Hepatic stellate cell (primary cell): ENCODE measurements at places on chromosomes 6 and 20.

DNA sequence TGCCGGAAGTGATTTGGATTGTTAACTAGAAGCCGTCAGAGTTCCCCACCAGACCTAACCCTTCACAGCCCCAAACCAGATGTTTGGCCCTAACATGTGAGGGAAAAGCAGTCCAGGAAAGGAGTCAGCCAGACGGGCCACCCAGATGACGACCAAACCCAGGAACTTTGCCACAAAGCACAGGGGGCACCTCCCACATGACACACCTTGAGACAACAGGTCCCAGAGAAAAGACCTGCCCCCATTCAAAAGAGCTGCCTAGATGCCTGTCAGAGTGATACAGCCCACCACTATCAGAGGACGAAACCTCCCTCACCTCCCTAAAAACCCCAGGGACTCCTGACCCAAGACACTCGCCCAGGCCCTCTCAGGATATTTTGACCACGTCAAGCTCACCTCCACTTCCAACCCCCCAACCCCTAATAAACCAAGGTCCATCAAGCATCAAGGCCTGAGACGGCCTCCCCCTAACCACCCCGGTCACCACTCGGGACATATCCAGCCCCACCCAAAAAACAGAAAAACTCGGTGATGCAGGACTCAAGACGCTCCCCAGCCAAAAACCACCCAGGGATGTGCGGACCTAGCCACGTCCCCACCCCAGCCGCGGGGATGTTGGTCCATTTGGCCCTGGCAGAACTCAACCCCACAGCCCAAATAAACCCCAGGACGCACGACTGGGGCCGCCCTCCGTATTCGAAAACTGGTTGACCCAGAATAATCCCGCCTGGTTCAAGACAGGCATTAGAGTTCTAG lies 662 bp downstream of the ZNF343 start:
- peak; percentile 38 for DNase-seq

- no peak for DNase-seq
Measured at GRCh38 chr6:32847004-32847403, 3.2 kb upstream of the PSMB8 start.

DNA sequence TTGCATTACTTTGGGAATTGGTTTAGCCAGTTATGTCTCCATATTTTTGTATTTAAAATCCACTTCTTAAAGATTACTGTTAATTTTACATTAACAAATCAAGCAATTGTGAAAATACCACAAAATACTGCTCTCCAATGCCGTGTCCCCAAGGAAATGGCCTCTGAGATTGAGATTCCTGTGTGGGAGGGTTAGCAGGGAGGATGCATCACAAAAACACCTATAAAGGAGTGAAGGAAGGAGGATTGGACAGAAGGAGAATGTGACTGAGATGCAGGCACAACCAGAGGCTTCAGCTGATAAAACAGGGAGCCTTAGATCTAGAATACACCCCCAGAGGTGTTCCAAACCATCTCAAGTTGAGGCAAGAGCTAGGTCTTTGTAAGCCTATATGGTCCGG lies 34.2 kb upstream of the NKAIN2 start:
- no peak for DNase-seq

GRCh38 chr6:43391440-43392031 lies 22.1 kb upstream of the ZNF318 start:
- DNase-seq = no peak

DNA sequence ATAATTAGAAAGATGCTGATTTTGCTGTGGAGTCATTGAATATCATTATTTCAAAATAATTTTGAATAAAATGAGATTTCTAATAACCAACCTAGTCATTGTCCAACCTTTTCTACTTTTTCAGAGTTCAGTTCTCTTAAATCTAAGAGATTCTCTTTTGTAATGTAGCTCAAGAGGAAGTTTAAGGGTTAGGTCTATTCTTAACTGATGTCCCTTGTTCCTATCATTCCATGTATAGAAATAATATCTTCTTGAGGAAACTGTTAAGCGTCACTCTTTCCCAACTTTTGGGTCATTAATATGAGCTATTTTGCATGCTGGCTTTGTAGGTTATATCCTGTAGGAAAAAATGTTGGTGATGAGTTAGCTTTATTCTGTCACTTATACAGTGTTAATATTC lies 27.0 kb downstream of the RNF144B start:
- DNase-seq = no peak

GRCh38 chr20:1907586-1907985 lies 12.4 kb downstream of the SIRPA start:
- DNase-seq = peak; percentile 27

GRCh38 chr6:166996406-166996805 lies 2.8 kb upstream of the CEP43 start:
- no peak for DNase-seq

DNA sequence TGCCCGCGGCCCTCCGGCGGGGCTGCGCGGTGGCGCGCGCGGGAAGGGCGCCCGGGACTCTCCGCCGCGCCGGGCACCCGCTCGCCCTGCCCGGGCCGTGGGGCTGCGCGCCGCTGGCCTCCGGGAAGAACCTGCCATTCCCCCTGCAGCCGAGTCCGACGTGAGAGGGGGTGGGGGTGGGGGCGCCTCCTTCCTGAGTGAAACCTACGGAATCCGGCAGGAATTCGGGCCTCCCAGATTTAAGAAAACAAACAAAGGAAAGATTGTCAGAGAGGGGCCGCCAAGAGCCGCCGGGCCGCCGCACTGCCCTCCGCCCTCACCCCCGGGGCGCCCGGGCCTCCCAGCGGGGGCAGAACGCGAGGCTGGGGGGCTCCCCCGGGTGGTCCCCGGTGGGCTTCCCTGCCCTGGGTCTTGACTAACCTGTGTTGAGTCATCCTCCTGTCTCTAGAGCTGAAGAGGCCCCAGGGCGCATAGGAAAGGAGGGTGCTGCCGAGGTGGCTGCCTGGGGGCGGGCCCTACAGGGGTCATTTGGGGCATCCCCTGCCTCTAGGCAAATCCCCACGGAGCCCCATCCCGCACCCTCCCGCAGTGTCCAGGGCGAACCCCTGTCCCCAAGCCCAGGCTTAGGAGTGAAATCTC lies 42.2 kb upstream of the FOXP4 start:
- DNase-seq = peak; percentile 71

DNA sequence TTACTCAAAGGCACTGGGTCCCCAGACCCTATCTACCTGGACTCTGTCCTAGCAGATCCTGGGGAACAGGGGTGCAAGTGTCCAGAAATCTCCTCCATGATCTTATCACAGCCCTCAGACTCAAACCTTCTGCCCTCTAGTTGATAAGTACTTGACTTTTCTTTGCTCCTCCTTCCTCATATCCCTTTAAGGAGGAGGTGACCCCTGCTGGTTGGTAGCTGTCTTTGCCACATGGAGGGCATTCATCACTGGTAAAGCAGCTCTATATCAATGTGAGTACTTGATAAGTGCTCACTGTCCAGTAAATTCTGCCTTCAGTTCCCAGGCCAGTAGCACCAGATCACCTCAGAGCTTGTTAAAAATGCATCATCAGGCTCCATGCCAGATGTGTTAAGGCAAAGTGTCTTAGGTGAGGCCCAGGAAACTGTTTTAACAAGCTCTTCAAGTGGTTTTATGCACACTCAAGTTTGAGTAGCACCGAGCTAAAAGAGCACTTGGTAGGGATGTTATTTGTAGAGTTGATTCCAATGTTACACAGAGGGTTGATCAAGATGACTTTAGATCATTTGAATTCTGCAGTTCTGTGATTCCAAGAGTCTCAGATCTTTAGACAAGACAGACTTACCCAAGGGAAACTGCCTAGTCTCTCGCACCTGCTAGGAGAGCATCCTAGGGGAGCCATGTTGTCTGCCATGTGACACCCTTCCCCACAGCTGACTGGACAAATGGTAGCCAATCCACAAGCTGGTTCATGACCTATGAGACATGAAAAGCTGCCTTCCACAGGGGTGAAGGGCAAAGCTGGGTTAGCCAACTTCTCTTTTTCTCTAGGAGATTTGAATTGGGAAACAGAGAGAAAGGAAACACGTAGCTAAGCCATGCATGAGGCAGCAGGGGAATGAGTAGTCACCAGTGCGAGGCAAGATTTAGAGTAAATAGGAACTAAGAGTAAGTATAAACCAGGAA lies 18.6 kb downstream of the TREML2 start:
- DNase-seq = peak; percentile 61

GRCh38 chr20:17594443-17594842 lies 24.6 kb downstream of the DSTN start:
- DNase-seq = no peak

DNA sequence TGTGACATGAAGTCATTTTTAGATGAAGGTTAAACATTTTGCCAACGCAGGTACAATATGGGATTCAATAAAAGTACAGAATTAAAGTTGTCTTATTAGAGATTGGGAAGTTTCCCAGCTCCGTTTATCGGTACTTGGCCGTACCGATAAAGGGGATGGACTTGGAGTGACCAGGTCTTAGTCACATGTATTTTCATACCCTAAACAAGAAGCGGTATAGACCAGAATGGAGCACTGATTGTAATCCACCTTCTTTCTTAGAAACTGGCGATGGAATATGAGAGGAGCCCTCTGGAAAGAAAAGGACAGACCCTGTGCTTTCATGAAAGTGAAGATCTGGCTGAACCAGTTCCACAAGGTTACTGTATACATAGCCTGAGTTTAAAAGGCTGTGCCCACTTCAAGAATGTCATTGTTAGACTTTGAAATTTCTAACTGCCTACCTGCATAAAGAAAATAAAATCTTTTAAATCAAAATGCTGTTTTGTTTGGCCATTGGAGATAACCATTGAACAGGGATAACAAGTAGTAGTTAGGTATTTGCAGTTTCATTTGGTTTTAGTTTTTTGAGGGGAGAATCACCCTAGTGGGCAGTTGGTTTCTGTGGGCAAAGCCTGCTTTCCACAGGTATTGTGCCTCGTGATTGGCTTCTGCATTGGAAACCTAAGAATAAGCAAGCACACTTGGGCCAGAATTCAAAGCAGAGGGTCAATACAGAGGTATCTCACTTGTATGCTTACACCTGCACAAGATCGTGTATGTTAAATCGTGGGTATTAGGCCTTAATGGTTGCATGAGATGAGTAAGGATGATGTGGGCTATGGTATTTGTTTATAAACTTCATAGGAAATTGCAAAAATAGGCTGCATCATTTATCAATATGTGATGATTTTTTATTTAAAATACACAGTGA lies 11.2 kb upstream of the ZNFX1 start:
- no peak for DNase-seq

DNA sequence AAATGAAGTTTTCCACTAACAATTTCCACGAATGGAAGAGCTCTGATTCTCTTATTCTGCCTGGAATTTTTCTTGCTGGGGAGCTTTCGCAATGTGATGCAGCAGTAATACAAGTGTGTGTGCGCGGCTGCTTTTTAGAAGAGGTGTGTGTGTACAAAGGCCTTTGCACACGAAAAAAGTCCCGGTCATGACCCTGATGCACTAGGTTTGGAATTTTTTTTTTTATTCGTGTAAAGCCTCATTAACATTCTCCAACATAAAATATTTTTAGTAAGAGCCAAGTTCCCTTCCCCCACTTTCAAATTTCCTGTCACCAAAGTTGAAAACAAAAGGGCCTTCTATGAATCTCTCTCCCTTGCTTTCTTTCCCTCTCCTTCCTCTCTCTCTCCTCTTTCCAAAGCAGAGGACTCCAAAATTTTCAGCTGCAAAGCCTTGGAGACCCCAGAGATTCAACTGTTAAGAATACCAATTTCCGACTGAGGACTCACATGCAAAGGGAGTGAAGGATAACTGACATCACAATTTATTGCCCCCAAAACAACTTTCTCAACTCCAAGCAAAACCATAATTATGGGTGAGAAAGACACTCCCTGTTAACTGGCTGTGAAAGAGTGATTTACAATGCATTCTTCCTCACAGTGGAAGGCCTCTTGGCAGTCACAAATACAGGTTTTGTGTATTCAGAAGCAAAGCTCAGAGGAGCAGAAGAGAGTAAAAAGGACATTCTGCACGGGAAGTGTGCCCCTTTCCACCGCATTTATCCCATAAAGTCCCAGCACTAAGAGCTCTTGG lies 421.2 kb upstream of the JARID2 start:
- DNase-seq = no peak

DNA sequence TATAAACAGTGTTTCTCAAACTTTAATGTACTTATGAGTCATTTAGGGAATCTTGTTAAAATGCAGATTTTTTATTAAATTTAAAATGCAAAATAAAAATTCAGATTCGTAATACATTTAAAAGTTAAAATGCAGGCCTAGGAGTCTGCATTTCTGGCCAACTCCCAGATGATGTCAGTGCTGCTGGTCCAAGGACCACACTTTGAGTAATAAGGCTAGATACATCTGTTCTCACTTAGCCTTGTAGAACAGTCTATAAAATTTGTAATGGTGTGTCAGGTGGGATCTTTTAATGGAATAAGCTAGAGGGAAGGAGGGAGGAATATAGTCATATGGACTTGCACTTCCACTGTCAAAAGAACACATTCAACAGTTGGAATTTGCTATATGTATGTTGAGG lies 295.6 kb upstream of the BMP2 start:
- DNase-seq = no peak

- no peak for DNase-seq
Measured at GRCh38 chr6:161584051-161584450, 310.2 kb upstream of the AGPAT4 start.

- DNase-seq = no peak
Measured at GRCh38 chr20:9628589-9628988, 114.2 kb downstream of the LAMP5 start.

- DNase-seq = no peak
Measured at GRCh38 chr6:139426795-139427194, 52.3 kb upstream of the CITED2 start.

- DNase-seq = peak; percentile 18
Measured at GRCh38 chr6:73969971-73970970, 274.3 kb downstream of the CD109 start.

GRCh38 chr6:20724443-20725190 lies 190.4 kb downstream of the CDKAL1 start:
- no peak for DNase-seq

DNA sequence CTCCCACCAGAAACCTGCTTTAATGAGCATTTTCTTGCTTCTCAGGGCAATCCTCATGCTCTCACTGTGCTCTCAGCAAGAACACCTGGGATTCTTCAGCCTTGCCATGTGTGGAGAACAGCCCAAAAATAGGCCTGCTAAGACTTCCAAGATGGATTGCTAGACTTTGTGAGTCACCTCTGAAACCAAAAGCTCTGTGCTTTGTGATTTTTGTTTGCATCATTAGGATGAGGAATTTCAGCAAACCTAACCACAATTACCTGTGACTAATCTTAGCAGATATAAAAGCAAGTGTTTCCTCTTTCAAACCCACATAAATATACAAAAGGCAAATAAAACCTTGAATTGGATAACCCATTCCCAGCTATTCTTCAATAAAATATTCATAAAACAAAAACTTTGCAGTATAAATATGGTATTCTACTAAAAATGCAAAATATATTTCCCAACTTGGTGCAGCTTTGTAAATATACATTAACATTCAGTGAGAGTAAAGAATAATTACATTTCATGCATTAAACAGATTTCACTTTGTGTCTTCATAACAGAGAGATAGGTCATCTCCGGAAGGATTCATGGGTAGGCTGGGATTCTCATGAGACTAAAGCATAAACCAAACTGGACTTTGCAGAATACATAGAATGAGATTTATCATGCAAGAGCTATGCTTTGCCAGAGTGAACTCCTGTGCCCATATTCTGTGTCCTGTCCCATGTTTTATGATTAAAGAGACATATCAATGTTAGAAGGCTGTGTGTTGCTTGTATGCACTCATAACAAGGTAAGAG lies 33.5 kb downstream of the TPBG start:
- peak; percentile 51 for DNase-seq

- peak; percentile 27 for DNase-seq
Measured at GRCh38 chr6:152271776-152272464, 365.2 kb downstream of the SYNE1 start.
